ENCODE measurements at places on chromosomes 5 and 9.

DNA sequence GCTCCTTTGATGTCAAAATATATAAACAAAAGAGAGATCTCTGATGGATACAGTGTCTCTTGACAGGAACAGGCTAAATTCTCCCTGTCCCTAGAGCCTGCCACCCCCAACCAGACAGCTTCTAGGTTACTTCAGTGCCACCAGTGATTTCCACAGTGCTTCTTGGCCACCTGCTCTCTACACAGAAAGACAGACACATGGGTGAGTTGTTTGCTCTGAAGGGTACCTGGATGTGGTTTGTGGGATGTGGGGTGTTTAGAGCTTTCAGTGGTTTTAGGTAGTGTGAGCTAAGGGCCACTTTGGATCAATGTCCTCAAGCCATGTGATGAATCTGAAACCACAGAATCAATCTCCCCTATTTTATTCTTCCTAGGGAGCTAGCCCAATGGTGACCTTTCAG, 125.4 kb downstream of the ANKRD18B start:
- no peak for DNase-seq

GRCh38 chr5:93777620-93778019, 36.2 kb upstream of the POU5F2 start:
- no peak for DNase-seq

GRCh38 chr5:139637438-139638089, 10.6 kb upstream of the CXXC5 start:
- peak; percentile 86 for DNase-seq

DNA sequence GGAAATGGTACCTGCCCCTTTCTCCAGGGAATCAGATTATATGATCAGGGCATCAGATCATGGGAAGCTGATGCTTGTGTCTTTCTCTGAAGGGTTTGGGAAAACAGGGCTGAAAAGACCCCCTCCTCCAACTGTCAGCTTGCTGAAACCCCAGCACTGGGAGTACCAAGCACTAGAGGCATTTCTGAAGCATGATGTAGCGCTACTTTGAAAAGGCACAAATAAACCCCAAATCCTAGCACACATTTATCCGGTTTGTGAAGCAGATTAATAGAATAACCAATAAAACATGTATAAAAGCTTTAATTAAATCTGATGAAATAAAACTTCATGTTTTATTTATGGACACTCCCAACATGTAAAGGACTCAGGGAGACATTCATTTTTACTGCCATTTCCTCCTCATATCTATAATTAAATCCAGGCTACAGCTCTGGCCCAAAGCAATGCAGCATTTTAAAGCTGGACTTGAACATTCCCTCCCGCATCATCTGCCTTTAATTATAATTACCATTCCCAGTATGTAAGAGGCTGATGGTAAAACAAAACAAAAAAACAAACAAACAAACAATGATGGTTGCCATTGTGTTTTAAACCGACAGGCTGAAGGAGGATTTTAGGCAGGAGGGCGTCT, 298.2 kb upstream of the RFX3 start:
- DNase-seq = no peak

DNA sequence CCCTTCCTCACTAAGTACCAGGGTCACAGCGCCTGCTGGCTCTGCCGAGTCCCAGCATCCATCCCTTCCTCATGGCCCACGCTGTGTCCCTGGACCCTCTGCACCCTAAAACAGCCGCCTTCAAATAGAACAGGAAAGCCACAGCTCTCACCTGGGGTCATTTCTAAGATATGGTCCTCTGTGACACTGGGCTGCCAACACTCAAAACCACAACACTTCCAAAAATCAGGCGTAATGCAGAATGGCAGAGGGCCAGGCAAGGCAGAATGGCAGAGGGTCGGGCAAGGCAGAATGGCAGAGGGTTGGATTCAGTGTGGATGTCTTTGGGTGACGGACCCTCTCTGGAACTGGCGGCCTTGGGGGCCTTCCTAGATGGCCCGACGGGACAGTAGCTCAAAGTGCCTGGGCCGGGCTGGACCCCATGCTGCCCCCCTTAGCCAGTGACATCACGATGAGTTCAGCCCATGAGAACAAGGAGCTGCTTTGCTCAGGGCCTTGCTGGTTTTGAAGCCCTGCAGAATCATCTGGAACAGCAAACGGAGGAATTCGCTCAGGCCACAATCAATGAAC, 35.3 kb downstream of the ZDHHC11B start:
- DNase-seq = no peak
